ENCODE measurements at places on chromosomes 1 and 21.

- no peak for DNase-seq
These were observed 2.5 kb downstream of the SLC25A44 start for GRCh38 chr1:156196445-156196844.

DNA sequence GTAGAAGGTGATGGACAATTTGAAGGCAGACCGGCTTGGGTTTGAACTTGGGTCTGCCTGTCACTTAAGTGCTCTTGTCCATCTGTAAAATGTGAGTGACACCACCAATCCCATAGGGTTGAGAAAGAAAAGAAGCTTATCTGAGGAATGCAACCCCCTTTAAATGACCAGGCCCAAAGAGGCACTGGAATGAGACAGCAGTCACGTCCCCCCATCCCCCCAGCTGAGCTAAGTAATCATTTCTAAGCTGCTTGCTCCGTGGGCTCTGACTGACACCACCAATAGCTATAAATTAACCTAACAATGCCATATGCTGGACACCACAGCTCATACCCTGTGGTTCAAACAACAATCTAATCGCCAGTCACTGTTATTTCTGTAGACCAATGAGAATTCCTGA, 15.1 kb downstream of the LCA5L start:
- DNase-seq, result no peak

DNA sequence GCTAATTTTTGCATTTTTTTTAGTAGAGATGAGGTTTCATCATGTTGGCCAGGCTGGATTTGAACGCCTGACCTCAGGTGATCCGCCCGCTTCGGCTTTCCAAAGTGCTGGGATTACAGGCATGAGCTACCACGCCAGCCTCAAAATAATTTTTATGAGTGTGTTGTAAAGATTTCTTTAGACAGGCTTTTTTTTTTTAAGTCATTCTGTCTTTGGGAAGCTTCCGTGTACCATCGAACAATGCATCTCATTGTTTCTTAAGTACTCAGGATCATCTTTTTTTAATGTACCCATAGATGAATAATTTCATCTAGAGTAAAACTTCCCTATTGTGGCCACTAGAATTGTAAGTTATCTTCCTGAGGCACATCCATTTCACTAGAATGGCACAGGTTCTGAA, 19.6 kb upstream of the SDC3 start:
- no peak for DNase-seq

DNA sequence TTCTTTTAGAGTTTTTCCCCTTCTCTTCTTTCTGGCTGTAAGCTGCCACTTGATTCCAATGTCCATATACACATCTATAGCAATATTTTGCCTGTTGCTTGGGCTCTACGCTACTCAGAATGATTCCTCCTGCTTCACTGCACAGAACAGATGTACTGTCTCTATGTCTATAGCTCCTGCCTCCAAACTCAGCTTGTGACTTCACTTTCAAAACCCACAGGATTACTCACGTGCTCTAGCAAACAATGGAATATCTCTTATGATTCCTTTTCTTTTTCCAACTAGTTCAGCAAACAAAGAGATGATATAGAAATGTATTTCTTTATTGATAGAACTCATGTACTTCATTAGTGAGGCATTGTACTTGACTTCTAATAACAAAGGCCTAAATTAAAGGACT, 80.5 kb upstream of the SOX13 start:
- DNase-seq, result no peak

- DNase-seq, result no peak
These were observed 18.6 kb downstream of the DCAF8 start for GRCh38 chr1:160243767-160244166.

DNA sequence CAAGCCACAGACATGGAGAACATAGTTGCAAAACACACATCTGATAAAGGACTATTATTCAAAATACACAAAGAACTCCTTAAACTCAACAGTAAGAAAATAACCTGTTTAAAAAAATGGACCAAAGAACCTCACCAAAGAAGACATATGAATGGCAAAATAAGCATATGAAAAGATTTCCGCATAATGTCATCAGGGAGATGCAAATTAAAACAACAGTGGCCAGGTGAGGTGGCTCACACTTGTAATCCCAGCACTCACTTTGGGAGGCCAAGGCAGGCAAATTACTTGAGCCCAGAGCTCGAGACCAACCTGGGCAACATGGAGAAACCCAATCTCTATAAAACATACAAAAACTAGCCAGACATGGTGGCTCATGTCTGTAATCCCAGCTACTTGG, 50.4 kb downstream of the PRPF38A start:
- DNase-seq, result no peak

GRCh38 chr21:36727866-36728265, 29.0 kb downstream of the SIM2 start:
- DNase-seq, result no peak

DNA sequence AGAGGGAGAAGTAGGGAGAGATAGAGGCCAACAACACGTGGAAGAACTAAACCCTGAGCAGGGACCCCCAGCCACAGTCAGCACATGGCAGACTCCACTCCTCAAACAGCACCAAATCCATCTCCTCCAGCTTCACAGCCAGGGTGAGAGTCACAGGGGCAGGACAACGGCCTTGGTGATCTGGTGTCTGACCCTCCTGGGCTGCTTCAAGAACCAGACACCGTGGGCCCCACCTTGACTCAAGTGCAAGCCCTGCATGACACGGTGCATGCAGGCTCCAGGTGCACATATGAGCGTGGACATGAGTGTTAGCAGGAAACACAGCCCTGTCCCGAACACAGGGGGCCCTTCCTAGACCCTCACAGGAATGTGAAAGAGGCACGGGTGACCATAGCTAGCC, 21.9 kb downstream of the S100A7 start:
- no peak for DNase-seq

- DNase-seq, result no peak
These were observed 7.7 kb upstream of the GIPC2 start for GRCh38 chr1:78038071-78038470.

DNA sequence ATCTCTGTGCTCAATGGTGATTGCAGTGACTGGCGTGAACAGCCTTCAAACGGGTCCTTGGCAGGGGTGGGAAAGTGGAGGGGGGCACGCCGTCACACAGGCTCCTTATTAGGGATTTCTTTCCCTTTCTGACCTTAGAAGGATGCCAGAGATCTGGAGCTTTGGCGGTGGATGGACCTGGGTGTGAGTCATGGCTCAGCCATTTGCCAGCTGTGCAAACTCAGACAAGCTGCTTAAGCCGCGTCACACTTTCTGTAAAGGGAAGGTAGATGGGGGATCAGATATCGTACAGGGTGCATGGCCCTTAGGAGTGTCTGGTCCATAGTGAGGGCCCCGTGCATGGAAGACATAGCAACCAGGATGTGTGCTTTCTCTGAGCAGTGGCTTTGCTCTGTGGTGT, 48.3 kb upstream of the C1orf174 start:
- DNase-seq, result no peak

DNA sequence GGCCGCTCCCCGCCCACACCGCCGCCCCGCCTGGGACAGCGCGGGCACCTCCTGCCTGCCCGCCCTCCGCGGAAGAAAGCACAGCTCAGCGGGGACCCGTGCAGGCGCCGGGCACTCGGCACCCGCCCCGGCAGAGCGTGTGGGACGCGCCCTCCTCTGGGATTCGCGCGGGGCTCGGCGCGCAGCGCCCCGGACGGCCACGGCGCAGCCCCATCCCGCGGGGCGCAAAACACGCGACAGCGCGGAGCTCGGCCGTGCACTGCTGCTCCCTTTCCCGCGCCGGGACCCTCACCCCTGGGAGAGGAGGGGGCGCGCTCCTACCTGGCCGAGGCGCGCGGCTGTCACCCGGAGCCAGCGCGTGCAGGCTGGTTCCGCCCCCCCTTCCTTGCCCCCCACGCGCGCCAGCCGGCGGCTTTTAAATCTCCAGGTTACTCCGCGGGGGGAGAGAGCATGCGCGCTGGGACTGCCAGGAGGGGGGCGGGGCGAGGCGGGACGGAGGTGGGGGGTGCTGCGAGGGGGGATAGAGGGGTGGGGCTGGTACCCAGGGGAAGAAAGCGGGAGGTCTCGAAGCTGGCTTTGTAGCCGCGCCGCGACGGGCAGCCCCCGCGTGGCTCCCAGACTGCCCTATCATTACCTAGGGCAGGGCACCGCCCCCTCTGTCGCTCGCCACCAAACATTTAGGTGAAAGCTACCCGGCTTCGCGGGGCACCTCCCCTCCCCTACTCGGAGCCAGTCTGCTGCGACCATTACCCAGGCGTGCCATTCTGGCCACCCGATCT, at the start of gene SLC45A3:
Gene SLC45A3, minus strand, starts transcription at position 437 of the 779 bp plus-strand sequence. CDS start 15,853 bp downstream, outside the sequence.
- no peak for DNase-seq

GRCh38 chr1:186283374-186283773, 91.7 kb downstream of the TPR start:
- DNase-seq, result no peak

GRCh38 chr1:94284476-94284875, 47.1 kb upstream of the ARHGAP29 start:
- no peak for DNase-seq

- no peak for DNase-seq
These were observed 633.7 kb downstream of the USP25 start for GRCh38 chr21:16363518-16363917.

DNA sequence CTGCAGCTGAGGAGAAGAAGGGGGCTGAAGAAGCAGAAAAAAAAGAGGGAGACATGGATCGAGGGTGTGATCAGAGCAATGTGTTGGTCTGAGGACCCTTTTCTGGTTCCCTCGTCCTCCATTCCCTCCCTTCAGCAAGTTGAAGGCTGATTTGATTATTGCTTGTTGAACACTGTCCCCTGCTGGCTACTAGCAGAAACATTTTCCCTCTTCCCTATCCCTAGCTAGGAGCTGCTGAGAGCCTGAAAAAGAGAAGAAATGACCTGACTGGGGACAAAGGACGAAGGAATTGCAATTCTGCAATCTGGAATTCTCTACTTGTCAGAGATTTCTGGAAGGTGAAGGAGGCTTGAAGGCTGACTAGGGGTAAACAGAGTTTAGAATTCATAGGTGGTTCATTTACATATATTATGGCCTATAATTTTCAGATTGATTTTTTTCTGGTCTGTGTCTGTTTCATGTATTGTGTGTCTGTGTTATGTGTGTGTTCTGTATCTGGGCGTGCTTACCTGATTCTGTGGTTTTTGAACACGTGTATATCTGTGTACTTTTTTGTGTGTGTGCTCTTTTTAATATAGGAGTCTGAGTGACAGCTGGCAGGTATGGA, 9.8 kb downstream of the NHLH1 start:
- DNase-seq, result peak; percentile 83

- DNase-seq, result no peak
These were observed 20.7 kb downstream of the F5 start for GRCh38 chr1:169565335-169566271.

DNA sequence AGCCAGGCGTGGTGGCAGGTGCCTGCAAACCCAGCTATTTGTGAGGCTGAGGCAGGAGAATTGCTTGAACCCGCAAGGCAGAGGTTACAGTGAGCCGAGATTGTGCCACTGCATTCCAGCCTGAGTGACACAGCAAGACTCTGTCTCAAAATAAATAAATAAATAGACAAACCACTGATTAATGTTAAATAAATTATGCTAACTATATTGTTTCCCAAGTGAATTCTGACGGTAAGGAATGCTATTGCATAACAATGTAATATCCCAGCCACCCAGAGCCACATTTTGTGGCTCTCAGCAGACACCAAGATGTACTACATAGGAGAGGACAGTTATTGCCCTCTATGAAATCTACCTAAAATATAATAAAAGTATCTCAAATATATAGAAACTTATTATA, 55.4 kb downstream of the LPGAT1 start:
- no peak for DNase-seq

GRCh38 chr1:226542623-226543103, 5.9 kb upstream of the STUM start:
- DNase-seq, result no peak

DNA sequence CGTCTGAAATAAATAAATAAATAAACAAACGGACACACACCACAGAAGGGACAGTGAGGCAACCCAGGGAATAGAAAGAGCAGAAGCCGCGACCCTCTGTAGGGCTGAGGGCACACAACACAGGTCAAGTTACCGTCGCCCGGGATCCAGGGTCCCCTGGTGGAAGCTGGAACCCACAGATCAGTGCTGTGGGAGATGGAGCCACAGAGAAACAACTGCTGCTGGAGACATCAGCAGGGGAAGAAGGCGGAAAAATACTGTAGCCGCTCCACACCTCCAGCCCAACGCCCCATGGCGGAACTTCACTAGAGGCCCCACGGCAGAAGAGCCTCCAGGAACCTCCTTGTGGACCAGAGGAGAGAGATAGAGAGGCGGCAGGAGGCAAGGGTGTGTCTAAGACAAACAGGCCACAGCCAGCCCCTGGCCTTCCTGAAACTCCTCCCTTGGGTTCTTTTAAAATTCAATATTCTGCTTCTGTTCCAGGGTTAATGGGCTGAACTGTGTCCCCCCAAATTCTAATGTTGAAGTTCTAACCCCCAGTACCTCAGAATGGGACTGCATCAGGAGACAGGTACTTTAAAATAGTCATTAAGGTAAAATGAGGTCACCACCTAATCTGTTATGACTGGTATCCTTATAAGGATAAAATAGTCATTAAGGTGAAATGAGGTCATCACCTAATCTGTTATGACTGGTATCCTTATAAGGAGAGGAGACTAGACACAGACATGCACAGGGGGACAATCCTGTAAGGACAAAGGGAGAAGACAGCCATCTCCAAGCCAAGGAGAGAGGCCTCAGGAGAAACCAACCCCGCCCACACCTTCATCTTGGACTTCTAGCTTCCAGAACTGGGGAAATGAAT, 7.7 kb upstream of the HLCS start:
- DNase-seq, result no peak

DNA sequence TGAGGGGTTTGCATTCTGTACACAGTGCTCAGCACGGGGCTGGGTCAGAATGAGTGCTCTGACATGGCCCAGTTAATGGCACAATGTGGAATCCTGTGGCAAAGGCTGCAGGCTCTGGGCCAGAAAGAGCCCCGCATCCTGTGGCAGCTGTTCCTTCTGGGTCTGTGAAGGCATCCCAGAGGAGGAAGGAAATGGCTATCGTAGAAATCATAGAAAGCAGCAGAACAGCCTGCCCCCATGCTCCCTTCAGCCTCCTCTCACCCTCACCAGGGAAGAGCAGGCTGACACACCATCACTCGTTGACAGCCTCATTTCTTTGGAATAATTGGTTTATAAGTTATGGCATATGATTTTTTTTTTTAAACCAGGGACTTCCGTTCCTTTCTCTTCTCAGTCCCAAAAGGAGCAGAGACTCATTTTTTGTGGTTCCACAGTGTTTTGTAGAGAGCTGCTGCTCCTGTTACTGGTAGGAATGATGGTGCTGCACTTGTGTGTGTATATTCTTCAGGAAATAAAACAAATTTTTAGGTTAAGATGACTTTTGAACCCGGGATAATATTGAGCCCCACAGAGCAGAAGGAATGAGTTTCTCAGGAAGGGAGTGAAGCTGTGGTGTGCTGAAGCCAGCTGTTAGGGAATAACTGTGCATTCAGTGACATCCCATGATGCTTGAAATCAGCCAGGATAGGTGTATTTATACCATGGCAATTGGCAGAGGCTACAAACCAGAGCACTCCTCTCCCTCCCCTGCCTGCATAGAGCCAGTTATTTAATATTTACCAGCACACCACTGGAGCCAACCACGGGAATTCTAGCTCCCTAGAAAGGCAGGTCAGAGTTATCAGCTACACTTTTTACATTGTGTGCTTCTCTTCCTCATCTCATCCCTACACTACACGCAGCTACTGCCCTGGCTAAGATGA, 32.0 kb downstream of the PLXNA2 start:
- peak; percentile 68 for DNase-seq

GRCh38 chr21:45494851-45495680, 47.2 kb downstream of the SLC19A1 start:
- no peak for DNase-seq

GRCh38 chr21:46622226-46622625, 13.2 kb upstream of the PRMT2 start:
- DNase-seq, result peak; percentile 98

- no peak for DNase-seq
These were observed 6.0 kb upstream of the DARS2 start for GRCh38 chr1:173818459-173818858.
